Activated naive CD4-positive, alpha-beta T cell treated with anti-CD3 and anti-CD28 coated beads for 36 hours (primary cell): ENCODE measurements at places on chromosomes 3 and 15.

GRCh38 chr15:60573936-60574335 lies 95.0 kb upstream of the ICE2 start:
- DNase-seq = peak; percentile 64

- no peak for DNase-seq
Measured at GRCh38 chr3:98917608-98918007, 16.1 kb upstream of the DCBLD2 start.

- DNase-seq = no peak
Measured at GRCh38 chr3:172307141-172307560, 141.1 kb downstream of the GHSR start.

GRCh38 chr3:173287361-173287760 lies 110.2 kb upstream of the NLGN1 start:
- DNase-seq = no peak

- DNase-seq = no peak
Measured at GRCh38 chr15:57662091-57662744, 44.3 kb upstream of the POLR2M start.

DNA sequence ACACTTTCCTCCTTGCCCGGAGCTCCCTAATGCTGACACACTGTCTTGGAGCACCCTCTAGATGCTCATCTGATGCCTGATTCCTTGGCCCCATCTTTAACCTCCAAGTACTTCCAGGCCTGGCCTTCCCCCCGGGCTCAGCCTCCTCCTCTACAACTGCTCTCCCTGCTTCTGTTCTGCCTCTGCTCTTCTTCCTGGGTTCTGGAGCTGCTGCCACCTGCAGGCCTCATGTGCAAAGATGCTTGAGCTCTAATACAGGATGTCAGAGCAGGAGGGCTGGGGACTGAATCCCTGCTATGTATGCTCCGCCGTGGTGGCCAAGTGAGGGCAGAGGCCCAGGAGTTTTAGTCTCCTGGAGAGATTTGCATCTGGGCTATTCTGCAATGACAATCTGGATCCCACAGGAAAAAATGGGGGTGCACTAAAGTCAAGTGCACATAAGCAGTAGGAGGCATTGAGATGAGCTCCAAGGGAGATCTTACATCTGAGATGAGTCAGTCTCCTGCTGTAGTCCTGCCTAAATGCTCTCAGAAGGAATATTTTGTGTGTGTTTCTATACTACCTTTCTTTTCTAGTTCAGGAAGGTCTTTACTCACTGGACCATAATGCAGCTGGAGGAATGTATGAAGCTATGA lies 296.3 kb downstream of the UACA start:
- DNase-seq = peak; percentile 71

GRCh38 chr3:134353831-134354611 lies 20.2 kb downstream of the AMOTL2 start:
- DNase-seq = no peak
